Cerebellar nuclear complex (tissue), 1 donor: ENCODE measurements at places on chromosomes 1 and 21.

DNA sequence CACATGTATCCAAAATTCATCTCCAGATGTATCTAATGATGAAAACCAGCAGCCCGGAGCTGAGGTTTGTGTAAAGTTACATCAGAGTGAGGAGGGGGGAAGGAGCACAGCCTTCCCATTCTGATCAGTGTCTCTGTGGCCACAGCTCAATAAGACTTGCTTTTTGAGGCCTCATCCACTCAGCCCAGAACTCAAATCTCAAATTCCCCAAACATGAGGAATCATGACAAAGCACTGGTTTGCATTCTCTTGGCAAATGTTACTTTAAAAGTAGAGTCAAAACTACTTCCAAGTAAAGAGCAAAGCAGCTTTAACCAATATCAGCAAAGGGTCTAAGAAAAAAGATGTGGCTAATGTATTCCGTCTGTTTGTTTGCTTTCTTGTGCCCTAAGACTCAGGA lies 30.9 kb downstream of the CCN1 start:
- DNase-seq = no peak

DNA sequence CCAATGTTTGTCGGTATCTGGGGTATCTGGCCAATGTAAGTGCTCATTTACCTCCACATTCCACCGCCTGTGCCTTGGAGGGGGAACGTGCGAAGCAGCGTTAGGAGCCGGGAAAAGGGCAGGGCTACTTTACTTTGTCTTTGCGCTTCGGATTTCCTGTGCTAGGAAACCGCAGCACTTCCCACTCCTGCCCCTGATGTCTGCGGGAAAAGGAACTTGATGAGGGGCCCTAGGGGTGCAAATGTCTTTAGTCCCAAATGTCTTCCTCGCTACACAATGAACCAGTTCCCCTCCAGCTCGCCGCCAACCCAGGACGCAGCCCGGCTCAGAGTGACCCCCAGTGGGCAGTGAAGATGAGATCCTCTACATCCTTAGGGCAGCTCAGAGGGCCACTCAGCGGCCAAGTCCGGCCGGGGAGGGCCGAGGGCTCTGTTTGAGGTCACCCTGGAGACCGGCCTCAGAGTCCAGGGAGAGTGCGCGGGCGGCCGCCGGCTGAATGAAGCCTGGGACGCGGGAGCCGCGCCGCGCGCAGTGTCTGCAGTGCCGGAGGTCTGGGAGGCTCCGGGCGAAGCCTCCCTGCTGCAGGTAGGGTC lies at the start of gene DYNLT5:
DYNLT5 (plus strand) TSS at position 460 of the 593 bp plus-strand sequence. CDS start 2,200 bp downstream, outside the sequence.
- DNase-seq = no peak

GRCh38 chr1:87348341-87349019 lies 19.8 kb downstream of the LMO4 start:
- no peak for DNase-seq

DNA sequence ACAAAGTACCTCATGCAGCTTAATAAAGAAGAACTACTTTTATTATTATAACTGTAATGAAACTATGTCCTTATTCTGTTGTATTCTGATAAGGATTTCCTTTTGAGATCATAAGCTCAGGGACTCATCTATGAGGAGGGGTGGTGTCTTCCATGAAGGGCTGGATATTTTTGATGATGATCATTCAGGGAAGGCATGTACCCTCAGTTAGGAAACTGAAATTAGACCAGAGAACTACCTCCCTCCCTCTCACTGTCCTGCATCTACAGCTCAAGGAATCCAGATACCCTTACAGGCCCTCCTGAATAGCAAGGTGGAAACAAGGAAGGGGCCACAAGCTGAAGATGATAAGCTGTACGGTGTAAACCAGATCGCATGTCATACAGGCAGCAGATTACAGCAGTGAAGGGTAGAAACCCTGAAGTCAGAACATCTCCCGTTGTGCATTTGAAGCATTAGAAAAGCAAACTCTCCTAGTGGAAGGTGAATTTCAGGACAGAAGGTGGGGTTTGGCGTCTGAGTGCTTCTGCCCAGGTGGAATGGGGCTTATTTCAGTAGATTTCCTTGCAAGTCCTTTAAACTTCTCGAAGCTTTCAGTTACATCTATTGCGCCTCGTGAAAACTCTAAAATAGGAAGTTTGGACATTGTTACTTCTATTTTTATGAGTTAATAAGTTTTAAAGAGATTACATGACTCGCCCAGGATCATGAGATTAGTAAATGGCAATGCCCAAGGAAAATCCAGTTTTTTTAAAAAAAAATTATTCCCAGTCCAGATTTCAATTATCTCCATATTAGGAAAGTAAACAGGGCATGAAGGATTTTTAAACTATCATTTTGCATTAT lies 101.1 kb upstream of the HNRNPU start:
- no peak for DNase-seq
